Smooth muscle cell of the pulmonary artery (primary cell): ENCODE measurements at places on chromosomes 2 and 18. TPM values are rescaled to one million over a fixed set of nuclear protein-coding genes. Genes with fewer than 3 reads are reported as not detected.

Gene FKBP1B
- 6.8 and 7.9 TPM in 2 replicates for total RNA-seq

Gene SERPINB3
- 0.07 TPM in 1 of 2 replicates, not detected in the other for total RNA-seq

Gene RGPD3
- total RNA-seq: 0.20 and 0.26 TPM in 2 replicates

Gene SERPINB5
- total RNA-seq: 0.07 TPM in 1 of 2 replicates, not detected in the other

Gene IL36B
- not detected in 2 replicates for total RNA-seq

Gene MARCO
- not detected in 2 replicates for total RNA-seq

Gene XDH
- 0.07 and 2.7 TPM in 2 replicates for total RNA-seq

Gene FRZB
- 0.20 and 0.72 TPM in 2 replicates for total RNA-seq

Gene MATN3
- 1.5 and 3.4 TPM in 2 replicates for total RNA-seq

Gene GAREM1
- total RNA-seq: 3.2 and 3.5 TPM in 2 replicates

Gene FAP
- 172 and 182 TPM in 2 replicates for total RNA-seq

Gene ABCB11
- total RNA-seq: under 0.01 and 0.13 TPM in 2 replicates

Gene TWSG1
- total RNA-seq: 148 and 152 TPM in 2 replicates

Gene ABI2
- 40.2 and 45.2 TPM in 2 replicates for total RNA-seq

Gene RABL2A
- 10.6 and 16.6 TPM in 2 replicates for total RNA-seq

Gene EHBP1
- total RNA-seq: 61.9 and 80.9 TPM in 2 replicates

Gene INO80C
- total RNA-seq: 2.7 and 6.5 TPM in 2 replicates

Gene FEV
- not detected in 2 replicates for total RNA-seq

Gene MC5R
- not detected in 2 replicates for total RNA-seq
